Glutamatergic neuron (in vitro differentiated cells): ENCODE measurements at places on chromosomes 1 and 21. TPM values are rescaled to one million over a fixed set of nuclear protein-coding genes. Genes with fewer than 3 reads are reported as not detected.

DNA sequence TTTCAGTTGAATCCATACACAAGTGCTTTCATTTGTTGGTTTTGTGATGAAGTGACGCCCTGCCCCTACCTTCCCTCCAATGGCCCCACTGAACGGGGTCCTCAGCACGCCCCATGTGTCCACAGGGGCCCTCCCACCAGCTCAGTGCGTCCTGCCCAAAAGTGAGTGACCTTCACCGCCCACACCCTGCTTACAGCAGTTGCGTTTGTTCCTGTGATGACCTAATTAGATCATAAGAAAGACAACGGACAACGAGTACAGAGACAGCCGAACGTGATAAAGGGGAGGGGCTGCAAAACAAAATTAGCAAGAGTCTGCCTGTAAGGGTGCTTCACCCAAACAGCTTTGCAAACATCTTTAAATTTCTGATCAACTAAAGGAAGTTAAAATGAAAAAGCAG is 38.2 kb upstream of the RIPK4 start:
- H3K4me3 ChIP-seq: no peak overlapping the region
- H3K36me3 ChIP-seq: peaks cover 7% of the 10 kb centered on the region
- no peaks in the 10 kb centered on the region for H3K27me3 ChIP-seq
- no peak overlapping the region for H3K27ac ChIP-seq

GRCh38 chr1:3918966-3919611 is 19.0 kb upstream of the C1orf174 start:
- H3K4me3 ChIP-seq: no peak overlapping the region
- peaks cover 2% of the 10 kb centered on the region for H3K27me3 ChIP-seq
- no peaks in the 10 kb centered on the region for H3K36me3 ChIP-seq
- no peak overlapping the region for H3K27ac ChIP-seq
- H3K4me1 ChIP-seq: no peaks in the 10 kb centered on the region

DNA sequence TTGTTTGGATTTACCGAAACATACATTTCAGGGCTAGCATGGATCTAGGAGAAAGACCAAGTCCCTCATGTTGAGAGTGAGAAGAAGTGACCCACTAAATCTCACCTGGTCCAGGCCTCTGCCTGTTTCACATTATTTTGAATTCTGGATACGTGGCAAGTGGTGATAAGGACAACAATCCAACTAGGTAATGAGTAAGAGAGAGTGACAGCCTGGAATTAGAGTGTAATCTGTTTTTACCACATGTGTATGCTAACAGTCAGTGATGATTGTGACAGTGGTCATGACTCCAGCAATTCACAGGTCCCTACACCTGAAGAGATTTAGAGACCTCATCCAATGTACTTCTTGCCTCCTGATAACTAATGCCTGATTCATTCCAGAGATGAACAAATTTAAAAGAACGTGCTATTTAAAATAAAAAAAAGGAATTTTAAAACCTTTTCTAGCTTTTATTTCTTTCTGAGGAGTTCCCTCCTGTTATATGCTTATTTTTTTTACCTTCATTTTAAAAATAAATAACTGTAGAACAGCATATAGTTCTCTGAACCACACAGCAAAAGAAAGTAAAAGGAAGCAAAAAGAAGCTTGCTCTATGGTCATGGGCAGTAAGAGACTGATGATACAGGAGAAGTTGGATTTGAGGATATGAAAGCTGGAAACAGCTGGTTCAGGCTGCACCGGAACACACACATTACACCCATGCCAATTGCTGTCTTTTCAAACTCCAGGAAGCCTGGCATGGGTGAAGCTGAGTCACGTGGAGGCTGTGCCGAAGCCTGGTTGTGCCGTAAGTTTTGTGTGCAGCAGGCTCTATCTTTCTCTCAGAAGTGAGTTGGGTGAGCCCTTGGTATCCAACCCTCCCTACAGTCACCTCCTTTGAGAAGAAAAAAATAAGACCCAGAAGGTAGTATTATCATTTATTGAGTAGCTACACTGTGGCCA is 14.7 kb downstream of the C1orf116 start:
- no peaks in the 10 kb centered on the region for H3K36me3 ChIP-seq
- peaks cover 10% of the 10 kb centered on the region for H3K27me3 ChIP-seq
- no peak overlapping the region for H3K4me3 ChIP-seq
- DNase-seq: no peak
- H3K4me1 ChIP-seq: no peaks in the 10 kb centered on the region
- no peak overlapping the region for H3K27ac ChIP-seq

GRCh38 chr1:245079021-245079609 is 75.7 kb upstream of the KIF26B start:
- H3K27ac ChIP-seq: no peak overlapping the region
- no peak for DNase-seq
- no peaks in the 10 kb centered on the region for H3K27me3 ChIP-seq
- H3K4me1 ChIP-seq: no peaks in the 10 kb centered on the region
- H3K4me3 ChIP-seq: no peak overlapping the region

DNA sequence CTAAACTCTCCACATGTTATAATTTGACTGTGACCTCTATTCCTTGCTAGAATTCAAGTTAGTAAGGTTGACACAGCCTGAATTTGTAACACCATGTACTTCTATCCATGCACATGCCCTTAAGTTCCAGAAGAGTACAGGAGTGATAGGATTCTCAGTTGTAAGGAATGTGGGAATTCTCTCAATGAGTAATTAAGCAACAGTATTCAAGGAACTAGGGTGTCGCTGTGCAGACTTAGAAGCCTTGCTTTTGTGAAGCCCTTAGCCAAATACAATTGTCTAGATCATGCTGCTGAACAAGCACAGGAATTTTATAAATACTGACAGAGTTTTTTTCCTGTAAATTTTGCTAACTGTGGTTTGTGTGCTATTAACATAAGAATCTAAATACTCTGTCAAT is 276.3 kb upstream of the PTBP2 start:
- no peak for DNase-seq
- no peaks in the 10 kb centered on the region for H3K4me1 ChIP-seq
- no peak overlapping the region for H3K27ac ChIP-seq
- H3K4me3 ChIP-seq: no peak overlapping the region
- H3K27me3 ChIP-seq: no peaks in the 10 kb centered on the region
- H3K36me3 ChIP-seq: peaks cover 11% of the 10 kb centered on the region

DNA sequence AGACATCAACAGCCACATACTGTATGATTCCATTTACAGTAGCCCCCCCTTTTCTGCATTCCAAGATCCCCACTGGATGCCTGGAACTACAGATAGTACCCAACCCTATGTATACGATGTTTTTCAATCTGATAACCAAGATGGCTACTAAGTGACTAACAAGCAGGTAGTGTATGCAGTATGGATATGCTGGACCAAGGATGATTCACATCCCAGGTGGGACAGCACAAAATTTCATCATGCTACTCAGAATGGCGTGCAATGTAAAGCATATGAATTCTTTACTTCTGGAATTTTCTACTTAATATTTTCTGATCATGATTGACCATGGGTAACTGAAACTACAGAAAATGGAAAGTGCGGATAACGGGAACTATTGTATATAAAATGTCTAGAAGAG is 30.0 kb upstream of the MRPS6 start:
- no peak overlapping the region for H3K4me3 ChIP-seq
- H3K4me1 ChIP-seq: no peaks in the 10 kb centered on the region
- H3K27ac ChIP-seq: no peak overlapping the region
- no peak for DNase-seq

- no peak overlapping the region for H3K4me3 ChIP-seq
- no peaks in the 10 kb centered on the region for H3K27me3 ChIP-seq
- no peaks in the 10 kb centered on the region for H3K4me1 ChIP-seq
- H3K27ac ChIP-seq: no peak overlapping the region
- DNase-seq: no peak
- H3K36me3 ChIP-seq: no peaks in the 10 kb centered on the region
These were observed 169.2 kb downstream of the DHRS3 start for GRCh38 chr1:12448746-12449177.

- H3K27me3 ChIP-seq: peaks cover 2% of the 10 kb centered on the region
- H3K4me3 ChIP-seq: no peak overlapping the region
- no peak overlapping the region for H3K27ac ChIP-seq
- no peaks in the 10 kb centered on the region for H3K4me1 ChIP-seq
- no peak for DNase-seq
These were observed 81.1 kb downstream of the TENT5C start for GRCh38 chr1:117686907-117687306.

DNA sequence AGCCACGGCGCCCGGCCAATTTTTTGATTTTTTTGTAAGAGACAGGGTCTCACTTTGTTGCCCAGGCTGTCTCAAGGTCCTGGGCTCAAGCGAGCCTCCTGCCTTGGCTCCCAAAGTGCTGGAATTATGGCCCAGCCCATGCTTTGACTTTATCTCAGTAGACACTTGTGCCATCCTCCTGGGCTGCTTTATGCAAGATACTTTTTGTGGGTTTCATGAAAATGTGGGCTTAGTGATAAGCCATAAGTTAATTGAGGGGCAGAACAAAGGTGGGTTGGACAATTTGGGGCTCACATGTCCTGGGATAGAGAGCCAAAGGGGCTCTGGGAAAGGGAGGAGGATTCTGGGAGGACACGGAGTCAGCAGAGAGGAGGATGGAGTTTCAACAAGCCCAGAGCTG is 22.0 kb downstream of the ALPL start:
- no peaks in the 10 kb centered on the region for H3K4me1 ChIP-seq
- DNase-seq: no peak
- no peak overlapping the region for H3K27ac ChIP-seq
- H3K4me3 ChIP-seq: no peak overlapping the region
- peaks cover 6% of the 10 kb centered on the region for H3K27me3 ChIP-seq
- H3K36me3 ChIP-seq: no peaks in the 10 kb centered on the region

DNA sequence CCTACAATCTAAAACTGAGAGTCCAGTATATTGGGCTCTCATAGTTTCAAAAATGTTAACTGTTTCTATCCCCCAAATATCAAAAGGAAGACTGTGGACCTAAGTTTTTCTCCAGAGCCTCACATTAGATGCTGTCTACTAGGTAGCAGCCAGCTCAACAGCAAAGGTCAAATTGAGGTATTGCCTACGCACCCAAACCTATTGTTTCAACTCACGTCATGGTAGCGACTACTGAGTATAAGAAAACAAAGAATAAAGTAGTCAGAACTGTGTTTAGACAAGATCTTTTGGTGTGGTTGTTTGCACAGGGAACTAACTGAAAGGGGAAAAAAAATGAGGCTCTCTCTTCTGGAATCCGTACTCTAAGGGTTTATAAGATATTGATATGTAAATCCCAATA is 173.2 kb downstream of the LBR start:
- H3K27me3 ChIP-seq: no peaks in the 10 kb centered on the region
- H3K4me3 ChIP-seq: no peak overlapping the region
- no peak overlapping the region for H3K27ac ChIP-seq
- H3K36me3 ChIP-seq: peaks cover 3% of the 10 kb centered on the region
- DNase-seq: no peak

- H3K4me1 ChIP-seq: peaks cover 9% of the 10 kb centered on the region
- no peaks in the 10 kb centered on the region for H3K27me3 ChIP-seq
- H3K36me3 ChIP-seq: no peaks in the 10 kb centered on the region
- DNase-seq: no peak
- no peak overlapping the region for H3K27ac ChIP-seq
These were observed 33.4 kb downstream of the TRABD2B start for GRCh38 chr1:47963568-47964358.

- H3K4me1 ChIP-seq: peaks cover 6% of the 10 kb centered on the region
- no peak for DNase-seq
- H3K27ac ChIP-seq: no peak overlapping the region
- H3K4me3 ChIP-seq: no peak overlapping the region
These were observed 31.4 kb downstream of the CLCA1 start for GRCh38 chr1:86499987-86500593.

DNA sequence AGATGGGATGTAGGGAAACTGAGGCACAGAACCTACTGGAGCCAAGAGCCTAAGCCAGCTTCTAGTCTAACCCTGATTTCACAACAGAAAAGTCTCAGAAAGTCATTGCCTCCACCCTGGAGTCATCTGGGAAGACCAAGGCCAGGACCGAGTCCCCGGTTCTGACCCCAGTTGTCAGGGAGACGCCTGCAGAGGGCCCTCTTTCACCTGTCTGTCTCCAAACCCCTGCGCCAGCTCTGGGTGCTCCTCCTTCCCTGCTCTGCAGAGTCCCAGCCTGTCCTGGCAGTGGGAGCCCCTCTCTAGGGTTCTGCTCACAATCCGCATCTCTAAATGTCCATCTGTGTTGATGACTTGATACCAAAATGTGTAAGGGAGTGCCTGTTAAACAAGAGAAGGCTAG is 149.7 kb downstream of the PGBD5 start:
- H3K4me1 ChIP-seq: peaks cover 9% of the 10 kb centered on the region
- no peaks in the 10 kb centered on the region for H3K36me3 ChIP-seq
- no peaks in the 10 kb centered on the region for H3K27me3 ChIP-seq
- H3K27ac ChIP-seq: no peak overlapping the region

GRCh38 chr1:47646676-47647075 is 208.8 kb downstream of the FOXD2 start:
- no peak overlapping the region for H3K27ac ChIP-seq
- DNase-seq: no peak
- H3K36me3 ChIP-seq: peaks cover 4% of the 10 kb centered on the region
- peaks cover 21% of the 10 kb centered on the region for H3K4me1 ChIP-seq
- peaks cover under 1% of the 10 kb centered on the region for H3K27me3 ChIP-seq

GRCh38 chr1:62218604-62219003 is 24.0 kb downstream of the L1TD1 start:
- no peak overlapping the region for H3K4me3 ChIP-seq
- DNase-seq: no peak
- H3K27me3 ChIP-seq: no peaks in the 10 kb centered on the region
- H3K36me3 ChIP-seq: no peaks in the 10 kb centered on the region

DNA sequence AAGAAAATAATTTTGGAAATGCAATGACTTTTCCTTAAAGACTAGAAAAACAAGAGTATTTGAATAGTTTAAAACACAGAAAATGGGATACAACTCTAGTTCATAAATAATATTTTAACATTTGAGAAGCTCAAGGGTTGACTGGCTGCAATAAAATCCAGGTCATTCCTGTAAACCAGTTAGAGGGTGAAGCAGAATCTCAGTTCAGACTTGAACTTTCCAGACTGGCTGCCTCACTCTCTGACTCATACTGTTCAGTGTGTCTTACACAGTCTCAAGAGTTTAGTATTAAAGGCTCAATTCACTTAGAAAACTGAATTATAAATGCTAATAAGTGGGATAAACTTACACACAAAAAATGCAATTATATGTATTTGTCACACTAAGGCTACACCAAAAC is 89.9 kb downstream of the RAVER2 start:
- H3K36me3 ChIP-seq: no peaks in the 10 kb centered on the region
- no peak overlapping the region for H3K27ac ChIP-seq
- no peaks in the 10 kb centered on the region for H3K27me3 ChIP-seq
- DNase-seq: no peak
- peaks cover 2% of the 10 kb centered on the region for H3K4me1 ChIP-seq

- DNase-seq: peak; percentile 83
- peak overlapping the region; percentile 9 for H3K27ac ChIP-seq
- H3K4me1 ChIP-seq: no peaks in the 10 kb centered on the region
- H3K36me3 ChIP-seq: no peaks in the 10 kb centered on the region
These were observed 13.8 kb downstream of the PARK7 start for GRCh38 chr1:7975212-7975865.

GRCh38 chr1:196309386-196309785 is 298.9 kb downstream of the KCNT2 start:
- H3K27me3 ChIP-seq: peaks cover 2% of the 10 kb centered on the region
- H3K36me3 ChIP-seq: no peaks in the 10 kb centered on the region
- no peak for DNase-seq
- no peaks in the 10 kb centered on the region for H3K4me1 ChIP-seq
- H3K27ac ChIP-seq: no peak overlapping the region

- DNase-seq: no peak
- H3K27me3 ChIP-seq: no peaks in the 10 kb centered on the region
- peak overlapping the region; percentile 60 for H3K27ac ChIP-seq
- H3K36me3 ChIP-seq: no peaks in the 10 kb centered on the region
These were observed 1.0 kb downstream of the CORT start for GRCh38 chr1:10450836-10451235.

The HTR1D gene
- total RNA-seq: 0.20 TPM

The UBAP2L gene
- total RNA-seq: 259 TPM

The LRRC39 gene
- total RNA-seq: 2.1 TPM

The MFSD2A gene
- total RNA-seq: 5.6 TPM

The C1QC gene
- total RNA-seq: not detected

The UBL4B gene
- not detected for total RNA-seq
